NCI-H2171 treated with DMSO at 0.1 percent for 48 hours (cell line): ENCODE measurements at places on chromosomes 1 and 21.

- no peak for DNase-seq
Measured at GRCh38 chr1:153928791-153929341, 6.1 kb upstream of the GATAD2B start.

GRCh38 chr1:170030212-170030611, 44.3 kb downstream of the KIFAP3 start:
- DNase-seq = no peak

GRCh38 chr1:117932576-117932975, 3.0 kb downstream of the WDR3 start:
- no peak for DNase-seq

DNA sequence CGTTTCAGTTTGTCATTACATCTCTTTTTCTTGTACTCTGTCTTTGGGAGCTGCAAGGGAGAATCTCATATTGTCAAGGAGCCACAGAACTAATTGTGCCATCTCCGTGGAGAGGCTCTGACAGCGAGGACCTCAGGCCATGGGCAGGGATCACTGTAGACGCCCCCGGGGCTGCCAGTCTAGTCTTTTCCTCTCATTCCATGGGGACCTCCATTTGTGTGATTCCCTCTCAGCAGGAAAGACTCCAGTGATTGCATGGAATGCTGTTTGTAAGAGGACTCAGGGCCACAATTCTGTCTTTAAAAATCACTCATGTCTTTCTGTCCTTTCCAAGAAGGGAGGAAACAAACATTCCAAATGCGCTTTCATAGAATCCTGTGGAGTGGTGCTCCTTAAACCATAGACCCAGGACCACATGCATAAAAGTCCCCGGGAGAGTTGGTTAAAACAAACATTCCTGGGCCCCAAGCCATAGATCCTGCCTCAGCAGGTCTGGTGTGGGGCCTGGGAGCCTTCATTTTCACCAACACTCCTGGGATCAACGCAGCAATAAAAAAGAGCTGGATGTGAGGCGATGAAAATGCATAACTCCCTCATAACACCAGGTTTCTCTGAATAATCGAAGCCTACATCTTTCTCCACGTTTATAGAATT, 104.5 kb downstream of the ZP4 start:
- no peak for DNase-seq
